HuH-7.5 (cell line): ENCODE measurements at places on chromosomes 6 and 20.

DNA sequence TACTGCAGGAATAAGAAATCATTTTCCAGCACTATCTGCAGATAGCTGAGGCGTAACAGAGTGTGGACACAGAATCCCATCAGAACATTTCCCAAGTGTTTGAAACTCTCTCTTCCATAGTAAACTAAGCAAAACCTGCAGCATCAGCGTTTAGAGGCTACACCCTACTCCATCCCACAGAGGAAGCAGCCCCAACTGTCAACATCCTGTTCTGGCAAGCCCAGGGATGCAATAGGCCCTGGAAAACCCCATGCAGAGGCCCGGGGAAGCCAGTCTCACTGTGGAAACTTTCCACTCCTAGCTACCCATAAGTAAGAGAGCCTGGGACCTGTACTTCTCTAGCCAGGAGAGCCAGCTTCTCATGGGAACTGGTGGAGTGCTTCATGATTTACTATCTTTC, 129.4 kb downstream of the LY86 start:
- no peak for DNase-seq

DNA sequence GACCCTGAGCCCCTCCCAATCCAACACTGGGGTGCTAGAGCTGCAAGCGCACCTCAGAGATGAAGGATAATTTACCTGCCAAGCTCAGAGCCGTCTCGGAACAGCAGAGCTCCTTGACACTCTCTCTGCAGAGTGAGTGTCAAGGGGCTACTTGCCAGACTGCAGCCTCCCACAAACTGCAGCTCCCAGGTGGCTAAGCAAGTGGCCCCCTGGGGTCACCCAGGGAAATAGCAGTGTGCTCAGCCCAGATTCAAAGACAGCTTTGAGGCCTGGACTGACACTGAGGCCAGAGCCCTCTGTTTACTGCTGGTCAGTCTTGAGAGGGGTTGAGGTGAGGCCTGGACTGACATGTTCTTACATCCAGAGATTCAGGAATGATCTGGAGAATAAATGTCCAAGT, 46.0 kb upstream of the GJA1 start:
- DNase-seq = no peak

DNA sequence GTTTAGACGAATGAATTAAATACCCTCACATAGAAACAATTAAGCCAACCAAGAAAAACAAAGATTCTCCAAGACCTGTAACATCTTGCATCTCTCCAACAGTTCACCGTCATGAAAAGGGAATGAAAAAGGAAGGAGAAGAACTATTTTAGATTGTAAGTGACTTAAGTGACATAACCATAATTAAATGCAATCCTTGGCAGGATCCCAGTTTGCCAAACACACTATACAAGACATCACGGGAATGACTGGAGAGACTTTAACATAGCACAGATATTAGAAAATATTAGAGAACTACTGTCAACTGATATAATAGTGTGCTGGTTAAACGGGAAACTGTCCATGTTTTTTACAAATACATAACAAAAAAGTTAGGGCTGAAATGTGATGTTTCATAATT, 22.2 kb downstream of the EPB41L2 start:
- DNase-seq = no peak

DNA sequence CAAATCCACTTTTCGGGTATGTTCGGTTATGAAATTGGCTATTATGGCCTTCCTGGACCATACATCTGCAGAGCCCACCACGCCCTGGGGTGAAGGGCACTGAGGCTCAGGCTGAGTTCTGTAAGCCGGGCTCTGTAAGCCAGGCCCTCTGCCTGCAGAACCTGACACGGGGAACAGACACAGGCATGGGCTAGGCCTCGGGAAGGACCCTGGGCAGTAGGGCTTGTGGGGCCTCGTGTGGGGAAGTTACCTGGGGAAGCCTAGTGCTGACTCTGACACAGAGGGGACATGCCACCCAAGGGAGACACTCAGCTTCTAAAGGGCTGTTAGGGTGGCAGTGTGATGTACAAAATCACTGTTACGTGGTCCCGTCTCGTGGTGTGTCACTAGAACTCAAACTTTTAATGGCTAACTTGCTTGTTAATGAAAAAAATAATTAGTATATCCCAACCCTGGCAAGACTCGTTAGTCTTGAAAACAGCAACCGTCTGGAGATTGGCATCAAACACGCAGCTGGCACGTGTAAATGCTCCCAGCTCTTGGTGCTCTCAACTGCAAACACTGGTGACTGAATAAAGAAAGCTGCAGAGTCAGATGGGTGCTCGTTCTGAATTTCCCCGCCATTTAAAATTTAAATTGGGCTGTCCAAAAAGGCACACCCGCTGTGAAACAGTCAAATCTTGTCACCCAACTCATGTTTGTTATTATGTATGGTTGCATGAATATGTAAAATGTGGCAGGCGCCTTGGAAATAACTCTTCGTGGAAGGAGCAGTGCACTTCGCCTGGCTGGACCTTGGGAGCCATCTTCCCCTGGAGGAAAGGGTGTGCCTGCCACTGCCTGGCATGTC, 23.6 kb upstream of the TCFL5 start:
- no peak for DNase-seq

DNA sequence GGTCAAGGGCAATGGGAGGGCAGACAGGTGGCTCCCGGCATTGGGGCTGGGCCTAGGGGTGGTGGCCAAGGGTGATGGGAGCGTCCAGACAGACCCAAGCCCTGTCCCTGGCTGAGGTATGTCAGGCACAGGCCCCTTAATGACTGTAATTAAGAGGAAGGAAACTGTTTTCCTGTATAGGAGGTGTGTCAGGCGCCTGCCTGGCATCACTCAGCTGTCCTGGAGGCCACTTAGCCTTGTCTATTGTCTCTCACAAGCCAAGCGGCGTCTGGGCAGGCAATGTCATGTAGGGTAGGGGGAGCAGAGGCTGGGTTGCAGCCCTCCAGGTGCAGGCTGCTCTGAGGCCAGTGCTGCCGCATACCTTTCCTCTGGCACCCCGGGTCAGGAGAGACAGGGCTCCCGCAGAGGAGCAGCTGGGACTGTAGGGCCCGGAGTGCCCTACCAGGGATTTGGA, 3.9 kb upstream of the FAM83C start:
- DNase-seq = no peak

GRCh38 chr6:105935416-105935815, 150.7 kb upstream of the PRDM1 start:
- no peak for DNase-seq

GRCh38 chr6:134936476-134936875, 13.4 kb downstream of the ALDH8A1 start:
- no peak for DNase-seq

- DNase-seq = no peak
Measured at GRCh38 chr6:39387785-39388184, 65.3 kb upstream of the KCNK16 start.
